GM12892 (cell line): ENCODE measurements at places on chromosomes 3 and 15.

GRCh38 chr15:63474810-63475316 lies 29.5 kb upstream of the USP3 start:
- DNase-seq, result peak; percentile 48

DNA sequence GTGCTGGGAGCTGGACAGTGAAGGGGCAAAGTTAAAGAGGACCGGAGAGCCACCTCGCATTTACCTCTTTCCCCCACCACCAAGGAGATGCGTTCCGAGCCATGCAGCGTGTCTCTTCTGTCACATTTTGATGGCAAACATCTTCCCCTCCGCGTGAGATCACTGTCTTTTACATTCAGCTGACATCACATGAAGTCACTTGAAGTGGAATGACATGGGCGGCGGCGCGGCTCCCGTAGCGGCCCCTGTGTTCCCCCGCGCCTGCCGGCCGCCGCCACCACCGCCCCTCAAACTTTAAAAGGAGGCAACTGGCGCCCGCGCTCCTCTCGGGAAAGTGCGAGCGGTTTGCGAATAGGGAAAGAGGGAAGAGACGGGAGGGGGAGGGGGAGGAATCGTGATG lies at the start of gene FEZF2:
TSS of gene FEZF2 (minus strand) at position 336 of the 400 bp plus-strand sequence. CDS start 682 bp downstream, outside the sequence.
- DNase-seq, result no peak

- no peak for DNase-seq
Observed at GRCh38 chr3:191499307-191500080, 38.5 kb downstream of the PYDC2 start.

DNA sequence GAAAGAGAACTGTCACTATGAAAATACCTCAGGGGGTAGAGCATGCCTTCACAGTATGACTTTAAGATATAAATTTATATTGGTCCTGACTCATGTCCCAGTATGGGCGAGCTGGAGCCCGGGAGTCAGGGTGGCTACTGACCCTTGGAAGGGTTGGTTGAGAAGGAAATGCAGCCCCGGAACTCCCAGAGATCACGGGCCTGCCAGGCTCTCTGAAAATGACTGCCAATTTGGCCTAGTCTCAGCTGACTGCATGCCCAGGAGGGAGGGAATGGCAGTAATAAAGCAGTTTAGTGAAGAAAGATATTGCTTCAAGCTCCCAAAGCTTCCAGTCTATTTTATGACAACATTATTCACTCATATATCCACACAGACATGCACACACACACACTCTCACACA lies 299.0 kb downstream of the NR2F2 start:
- no peak for DNase-seq

DNA sequence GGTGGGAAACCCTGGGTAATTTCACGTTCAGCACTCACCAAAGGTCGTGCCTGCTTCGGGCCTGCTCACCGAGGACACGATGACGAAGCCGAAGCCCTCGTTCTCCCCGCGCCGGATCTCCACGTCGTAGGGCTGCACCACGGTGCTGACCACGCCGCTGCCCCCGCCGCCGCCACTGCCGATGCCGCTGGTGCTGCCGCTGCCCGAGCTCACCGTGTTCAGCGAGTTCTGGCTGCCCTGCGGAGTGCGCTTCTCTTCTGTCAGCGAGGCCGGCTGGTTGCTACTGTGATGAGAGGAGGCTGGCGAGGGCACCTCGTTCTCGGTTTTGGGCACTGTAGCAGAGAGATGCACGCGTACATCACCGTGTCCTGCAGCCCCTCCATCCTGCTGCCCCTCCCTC lies 659.5 kb downstream of the MAGI1 start:
- no peak for DNase-seq

DNA sequence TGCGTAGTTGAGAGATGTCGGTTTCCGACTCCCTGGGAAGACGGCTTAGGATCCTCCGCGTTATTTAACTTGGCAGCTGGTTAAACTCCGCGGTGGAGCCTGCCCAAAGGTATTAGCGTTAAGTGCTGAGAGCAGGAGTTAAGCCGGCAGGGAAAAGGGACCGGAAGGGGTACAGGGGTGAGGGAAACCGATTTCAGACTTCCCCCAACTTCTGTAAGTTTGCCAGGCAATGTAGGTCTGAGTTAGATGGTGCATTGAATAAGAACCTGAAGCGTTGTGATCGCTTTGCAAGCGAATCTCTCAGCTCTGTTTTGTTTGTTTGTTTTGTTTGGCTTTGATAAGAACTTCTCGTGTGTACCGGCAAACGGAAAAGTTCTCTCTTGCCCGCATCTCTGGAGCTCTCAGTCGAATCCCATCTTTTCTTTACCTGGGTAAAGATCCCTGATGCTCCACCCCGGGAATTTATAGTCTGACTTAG lies 6.0 kb upstream of the FEZF2 start:
- no peak for DNase-seq

- DNase-seq, result no peak
Observed at GRCh38 chr15:34709866-34710265, 44.9 kb downstream of the GJD2 start.

- no peak for DNase-seq
Observed at GRCh38 chr15:37046876-37047614, 53.3 kb downstream of the MEIS2 start.

DNA sequence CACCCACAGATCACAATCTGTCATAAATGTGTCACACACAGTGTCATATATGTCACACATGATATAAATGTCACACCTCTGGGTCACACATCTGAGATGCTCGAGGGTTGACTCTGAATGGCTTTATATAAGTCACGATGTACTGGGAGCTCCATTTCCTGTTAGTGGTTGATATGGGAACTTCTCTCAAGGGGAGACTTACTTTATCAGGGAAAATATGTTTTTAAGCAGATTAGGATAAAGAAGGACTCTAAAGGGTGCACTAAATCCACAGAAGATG lies 83.9 kb upstream of the MEF2A start:
- DNase-seq, result no peak

GRCh38 chr3:141808586-141808985 lies 45.4 kb downstream of the GRK7 start:
- DNase-seq, result no peak

DNA sequence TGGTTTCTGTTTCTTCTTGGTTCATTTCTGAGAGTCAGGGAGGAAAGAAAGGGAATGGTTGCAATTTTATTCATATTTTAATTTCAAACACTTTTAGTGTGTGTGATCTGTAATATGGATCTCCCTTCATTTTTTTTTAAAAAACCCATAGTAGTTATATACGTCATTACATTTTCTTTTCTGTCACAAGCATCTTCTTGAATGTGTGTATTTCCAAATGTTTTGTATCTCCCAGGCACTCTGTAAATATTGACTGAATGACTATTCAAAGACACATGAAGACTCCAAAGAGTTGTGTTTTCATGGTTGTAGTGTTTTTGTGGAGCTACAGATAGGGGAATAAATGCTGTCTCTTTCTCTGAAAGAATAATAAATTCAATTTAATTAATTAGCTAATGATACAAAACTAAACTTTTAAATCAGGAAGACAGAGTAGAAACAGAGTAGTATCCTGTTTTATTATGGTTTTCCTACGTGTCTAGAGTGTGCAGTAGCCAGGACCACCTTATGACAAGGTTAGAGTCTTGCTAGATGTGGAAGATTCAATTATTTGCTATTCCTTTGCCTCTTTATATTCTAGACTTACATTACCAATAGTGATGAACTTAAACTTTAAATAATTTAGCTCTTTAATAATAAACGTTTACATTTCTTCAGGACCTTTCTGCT lies 35.5 kb downstream of the NECTIN3 start:
- no peak for DNase-seq

- no peak for DNase-seq
Observed at GRCh38 chr3:76429581-76430177, 610.2 kb upstream of the ROBO2 start.

GRCh38 chr3:101989578-101990200 lies 140.4 kb downstream of the NFKBIZ start:
- no peak for DNase-seq

- DNase-seq, result peak; percentile 47
Observed at GRCh38 chr15:42056934-42057798, 36.3 kb upstream of the PLA2G4E start.

GRCh38 chr15:72604794-72605193 lies 49.7 kb upstream of the GOLGA6B start:
- DNase-seq, result no peak

DNA sequence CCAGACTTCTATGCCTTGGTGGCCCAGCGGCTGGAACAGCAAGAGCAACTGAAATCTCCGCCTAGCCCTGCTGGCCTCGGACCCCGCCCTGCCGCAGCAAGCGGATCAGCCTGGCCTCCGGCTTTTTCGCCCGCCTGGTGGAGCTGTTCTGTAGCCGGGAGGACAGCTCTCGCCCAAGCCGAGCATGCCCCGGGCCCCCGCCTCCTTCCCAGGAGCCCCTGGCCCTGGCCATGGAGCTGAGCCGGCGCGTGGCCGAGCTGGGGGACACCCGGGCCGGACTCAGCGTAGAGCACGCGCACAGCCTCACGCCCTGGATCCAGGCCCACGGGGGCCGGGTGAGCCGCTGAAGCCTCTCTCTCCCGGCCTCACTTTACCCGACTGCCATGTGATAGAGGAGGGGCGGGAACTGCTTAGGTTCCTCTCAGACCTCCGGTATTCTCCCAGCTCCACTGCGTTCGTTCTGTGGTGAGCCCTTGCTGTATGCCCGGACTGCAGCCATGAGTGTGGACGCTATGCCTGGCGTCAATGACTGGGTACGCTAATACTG lies 24.1 kb upstream of the MRPL3 start:
- DNase-seq, result no peak

- DNase-seq, result no peak
Observed at GRCh38 chr3:114223143-114223542, 14.2 kb downstream of the ZNF80 start.

- no peak for DNase-seq
Observed at GRCh38 chr3:113614402-113614801, 82.0 kb downstream of the USF3 start.

DNA sequence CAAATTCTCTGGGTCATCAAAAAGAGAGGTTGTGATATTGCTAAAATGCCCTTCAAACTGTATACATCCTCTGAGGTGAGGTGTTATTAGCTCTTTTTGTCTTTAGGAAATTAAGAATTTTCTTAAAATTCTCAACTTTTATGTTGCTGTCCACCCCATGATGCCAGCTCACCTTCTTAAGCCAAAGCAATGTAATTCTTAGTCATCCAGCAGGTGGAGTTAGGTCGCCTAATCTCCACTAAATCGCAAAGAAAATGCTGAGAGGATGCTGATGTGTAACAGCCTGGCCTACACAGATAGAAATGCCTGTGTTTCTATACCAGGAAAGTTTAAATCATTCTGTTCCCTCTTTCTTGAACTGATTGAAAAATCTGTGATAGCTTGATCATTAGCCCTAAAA lies 770.2 kb upstream of the ALCAM start:
- DNase-seq, result no peak

DNA sequence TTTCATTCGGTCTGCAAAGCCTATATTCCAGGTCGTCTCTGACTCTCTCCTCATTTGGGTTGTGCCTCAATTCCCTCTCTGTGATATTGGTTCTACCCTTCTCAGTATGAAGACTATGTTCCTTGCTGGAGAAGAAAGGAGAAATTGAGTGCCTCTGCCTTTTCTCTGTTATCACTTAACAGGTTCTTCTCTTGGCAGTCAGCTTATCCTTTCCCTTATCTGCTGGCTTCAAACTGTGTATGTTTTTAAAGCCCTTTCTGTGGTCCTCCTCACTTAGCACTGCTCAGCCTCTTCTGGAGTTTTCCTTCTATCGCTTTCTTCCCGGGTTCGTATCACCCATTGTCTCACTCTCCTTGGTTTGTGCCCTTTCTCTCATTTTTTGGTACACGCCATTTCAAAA lies 65.3 kb upstream of the FSTL1 start:
- DNase-seq, result no peak

- no peak for DNase-seq
Observed at GRCh38 chr15:88834211-88834812, 31.1 kb downstream of the ACAN start.

- no peak for DNase-seq
Observed at GRCh38 chr3:167102071-167102470, 278.0 kb downstream of the ZBBX start.

GRCh38 chr3:187927565-187927964 lies 182.3 kb upstream of the BCL6 start:
- no peak for DNase-seq

DNA sequence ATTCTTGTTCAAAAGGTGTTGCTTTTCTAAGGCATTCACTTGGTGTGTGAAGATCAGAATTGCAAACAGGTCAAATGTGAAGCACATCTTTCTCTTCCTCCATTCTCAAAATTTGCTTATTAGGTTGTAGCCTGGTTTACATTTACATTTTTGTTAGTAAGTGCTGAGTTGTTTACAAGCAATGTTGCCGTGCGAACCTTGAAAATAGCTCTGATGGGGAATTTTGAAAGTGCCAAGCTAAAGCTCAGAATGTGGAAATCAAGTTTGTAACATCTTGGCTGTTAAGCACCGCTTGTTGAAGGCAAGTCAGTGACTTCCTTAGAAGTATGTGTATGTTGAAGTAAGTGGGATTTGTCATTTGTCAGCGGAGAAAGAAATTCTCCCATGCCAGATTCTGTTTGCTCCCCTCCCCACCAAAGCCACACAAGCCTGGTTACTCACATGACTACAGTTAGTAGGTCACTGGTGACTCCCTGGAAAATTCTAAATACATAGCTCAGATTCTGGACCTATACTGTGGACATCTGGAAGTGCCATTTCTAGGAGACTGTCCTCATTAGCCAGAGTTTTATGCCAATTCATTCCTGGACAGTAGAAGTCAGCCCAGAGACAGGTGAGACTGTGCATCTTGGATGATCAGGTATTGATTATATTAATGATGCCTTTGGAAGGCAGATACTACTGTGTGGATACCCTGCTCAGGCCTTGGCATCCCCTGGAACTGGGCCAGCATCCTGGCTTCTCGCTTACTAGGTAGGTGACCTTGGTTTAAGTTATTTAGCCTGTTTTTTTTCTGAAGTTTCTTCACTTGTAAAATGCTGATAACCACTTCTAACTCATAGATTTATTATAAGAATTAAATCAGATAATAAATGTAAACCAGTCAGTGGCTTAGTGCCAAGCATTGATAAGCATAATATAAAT lies 390.6 kb upstream of the SEMA6D start:
- DNase-seq, result no peak

DNA sequence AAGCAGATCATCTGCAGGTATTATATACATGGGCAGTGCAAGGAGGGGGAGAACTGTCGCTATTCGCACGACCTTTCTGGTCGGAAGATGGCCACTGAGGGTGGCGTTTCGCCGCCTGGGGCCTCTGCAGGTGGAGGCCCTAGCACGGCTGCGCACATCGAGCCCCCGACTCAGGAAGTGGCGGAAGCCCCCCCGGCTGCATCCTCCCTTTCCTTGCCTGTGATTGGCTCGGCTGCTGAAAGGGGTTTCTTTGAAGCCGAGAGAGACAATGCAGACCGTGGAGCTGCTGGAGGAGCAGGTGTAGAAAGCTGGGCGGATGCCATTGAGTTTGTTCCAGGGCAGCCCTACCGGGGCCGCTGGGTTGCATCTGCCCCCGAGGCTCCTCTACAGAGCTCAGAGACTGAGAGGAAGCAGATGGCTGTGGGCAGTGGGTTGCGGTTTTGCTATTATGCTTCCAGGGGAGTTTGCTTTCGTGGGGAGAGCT lies 639 bp downstream of the MKRN3 start:
- no peak for DNase-seq

GRCh38 chr3:123194552-123194951 lies 7.2 kb upstream of the SEC22A start:
- no peak for DNase-seq
